ENCODE measurements at places on chromosomes 7 and 10.
A peak's percentile ranks its signal among the peaks of the same experiment; 100 is the strongest.

DNA sequence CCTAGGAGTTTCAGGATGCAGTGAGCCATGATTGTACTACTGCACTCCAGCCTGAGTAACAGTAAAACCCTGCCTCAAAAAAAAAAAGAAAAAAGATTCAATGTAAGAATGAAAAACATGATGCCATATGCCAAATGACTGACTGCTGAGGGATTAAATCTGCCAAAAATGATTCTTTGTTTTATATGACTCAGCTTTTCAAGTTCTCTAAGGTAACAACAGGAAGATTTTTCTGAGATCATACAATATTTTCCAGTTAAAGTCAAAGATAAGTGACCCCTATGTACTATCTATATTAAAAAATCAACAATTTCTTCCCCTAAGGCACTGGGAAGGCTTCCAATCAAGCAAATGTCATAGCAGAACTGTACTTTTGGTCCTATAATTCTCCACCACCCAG is 271.2 kb upstream of the IMMP2L start:
- DNase-seq, result no peak

DNA sequence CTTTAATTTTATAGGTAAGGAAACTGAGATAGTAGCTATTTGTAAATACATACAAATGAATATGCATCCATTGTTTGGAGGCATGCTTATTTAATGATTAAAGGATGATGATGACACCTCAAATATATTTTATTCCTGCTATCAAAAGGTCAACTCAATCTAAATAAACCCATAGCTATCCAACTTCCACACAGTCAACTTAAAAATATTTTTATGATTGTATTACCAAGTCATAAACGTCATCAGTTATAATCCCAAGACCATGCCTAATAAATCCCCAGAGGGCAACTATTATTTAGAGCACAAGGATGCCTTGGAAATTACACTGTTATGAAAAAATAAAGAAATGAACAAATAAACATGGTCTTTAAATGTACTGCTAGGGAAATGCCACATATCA is 102.1 kb downstream of the MPP7 start:
- DNase-seq, result no peak

- DNase-seq, result no peak
Measured at GRCh38 chr10:116779076-116779687, 36.8 kb upstream of the HSPA12A start.

DNA sequence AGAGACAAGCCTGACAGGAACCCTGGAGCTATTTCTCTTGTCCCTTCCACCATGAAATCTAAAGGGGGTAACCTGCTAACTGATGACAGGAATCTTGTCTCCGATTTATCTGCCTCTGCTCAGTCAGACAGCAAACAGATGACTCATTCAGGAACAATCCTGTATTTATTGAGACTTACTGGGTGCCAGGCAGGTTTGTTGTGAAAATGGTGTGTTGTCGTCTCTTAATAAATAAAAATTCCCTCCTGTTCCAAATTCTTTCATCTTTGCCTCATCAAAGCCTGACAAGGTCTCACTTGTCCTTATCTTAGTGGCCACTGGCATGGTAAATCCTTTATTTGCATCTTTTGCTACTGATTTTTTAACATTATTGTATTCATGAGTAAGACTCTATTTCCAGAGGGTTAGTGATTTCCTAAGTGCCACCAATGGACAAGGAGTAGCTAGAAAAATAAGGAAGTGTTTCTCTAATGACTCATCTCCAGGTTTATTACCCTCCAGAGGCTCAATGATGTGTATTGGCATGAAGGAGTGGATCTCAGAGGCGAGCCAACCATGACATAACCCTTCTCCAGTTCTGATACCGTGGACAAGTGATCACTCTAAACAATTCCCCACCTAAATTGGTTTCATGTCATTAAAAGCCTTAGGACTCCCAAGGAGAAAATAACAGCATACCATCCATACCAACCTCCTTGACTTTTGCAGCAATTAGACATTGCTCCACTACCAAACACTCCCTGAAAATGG is 724.0 kb downstream of the GRID1 start:
- DNase-seq, result no peak

DNA sequence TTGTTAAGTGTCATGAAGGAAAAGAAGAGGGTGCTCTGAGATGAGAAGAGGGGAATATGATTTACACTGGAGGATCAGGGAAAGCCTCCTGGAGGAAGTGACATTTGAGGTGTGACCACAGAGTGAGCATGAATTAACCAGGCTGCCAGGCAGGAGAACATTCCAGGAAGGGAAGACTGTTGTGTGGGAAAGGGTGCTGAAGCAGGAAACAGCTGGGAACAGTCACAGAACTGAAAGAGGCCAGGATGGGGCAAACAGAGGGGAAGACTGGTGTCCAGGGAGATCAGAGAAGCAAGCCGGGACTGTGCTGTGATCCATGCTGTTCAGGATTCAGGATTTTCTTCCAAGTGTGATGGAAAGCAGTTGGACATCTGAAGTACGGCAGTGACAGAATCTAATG is 14.9 kb downstream of the HIPK2 start:
- DNase-seq, result no peak

- DNase-seq, result no peak
Measured at GRCh38 chr10:93567277-93568104, 1.0 kb downstream of the FFAR4 start.

DNA sequence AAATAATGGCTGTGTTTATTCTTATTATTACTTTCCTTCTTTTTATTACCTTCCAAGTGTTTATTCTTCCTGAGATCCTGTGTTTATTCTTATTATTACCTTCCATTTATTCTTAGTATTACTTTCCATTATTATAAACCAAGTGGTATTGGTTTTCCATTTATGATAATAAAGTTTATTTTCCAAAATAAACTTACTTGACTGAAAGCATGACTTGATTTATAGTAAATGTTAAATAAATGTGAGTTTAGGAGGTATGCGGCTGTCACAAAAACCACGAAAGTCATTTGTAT is 20.2 kb downstream of the WIPF3 start:
- DNase-seq, result no peak

GRCh38 chr10:102648889-102649796 is 4.9 kb downstream of the TRIM8 start:
- DNase-seq, result peak; percentile 75

- no peak for DNase-seq
Measured at GRCh38 chr7:2295936-2296620, 18.2 kb downstream of the SNX8 start.

DNA sequence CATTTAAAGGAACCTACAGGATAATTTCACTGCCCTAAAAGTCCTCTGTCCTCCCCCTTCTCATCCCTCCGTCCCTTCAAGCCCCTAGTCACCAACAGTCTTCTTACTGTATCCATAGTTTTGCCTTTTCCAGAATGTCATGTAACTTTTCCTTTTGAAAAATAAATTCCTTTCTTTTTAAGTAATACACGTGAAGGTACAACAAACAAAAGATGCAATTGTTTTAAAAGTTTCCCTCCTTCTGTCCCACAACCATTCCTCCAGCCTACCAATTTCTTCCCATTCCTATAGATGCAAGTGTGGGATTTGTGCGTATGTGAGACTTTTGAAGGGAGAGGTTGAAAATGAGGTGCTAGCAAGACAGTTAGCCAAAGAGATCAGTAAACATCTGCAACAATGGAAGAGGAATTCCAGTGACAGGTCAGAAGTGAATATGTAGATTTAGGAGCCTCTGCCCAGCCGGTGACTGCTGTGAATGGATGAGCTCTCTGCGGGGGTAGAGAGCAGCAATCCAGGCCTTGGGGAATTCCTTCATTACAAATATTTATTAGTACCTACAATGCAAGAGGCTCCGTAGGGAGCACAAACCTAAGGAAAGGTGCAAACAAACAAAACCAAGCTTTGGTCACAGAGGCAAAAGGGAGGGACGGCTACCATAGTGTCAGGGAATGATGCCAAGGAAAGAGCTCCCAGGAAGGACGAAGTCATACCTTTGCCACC is 243.6 kb downstream of the SKIDA1 start:
- DNase-seq, result no peak

GRCh38 chr10:68474021-68474420 is 2.2 kb upstream of the DNA2 start:
- no peak for DNase-seq

GRCh38 chr7:105304040-105304895 is 84.5 kb downstream of the SRPK2 start:
- DNase-seq, result no peak

GRCh38 chr7:121831801-121832200 is 41.2 kb upstream of the PTPRZ1 start:
- DNase-seq, result no peak

- no peak for DNase-seq
Measured at GRCh38 chr7:151148319-151149259, 18.9 kb downstream of the GBX1 start.

DNA sequence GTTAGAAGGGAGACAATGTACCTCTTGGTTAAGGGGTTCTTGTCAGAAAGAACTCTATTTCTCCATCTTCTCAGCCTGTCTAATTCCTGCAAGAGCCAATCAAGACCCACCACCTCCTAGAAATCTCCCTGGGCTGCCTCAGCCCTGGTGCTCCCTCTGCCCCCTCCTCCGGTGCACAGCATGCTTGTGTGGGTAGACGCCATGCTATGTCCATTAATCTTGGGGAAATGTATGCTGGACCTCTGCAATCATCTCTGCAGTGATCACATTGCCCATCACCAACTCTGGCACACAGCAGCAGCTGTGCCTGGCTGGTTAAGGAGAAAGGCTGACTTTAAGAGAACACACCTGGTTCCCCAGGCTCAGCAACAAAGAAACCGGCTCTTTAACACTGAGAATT is 37.3 kb downstream of the SH3PXD2A start:
- no peak for DNase-seq

- no peak for DNase-seq
Measured at GRCh38 chr7:40507166-40507565, 372.4 kb downstream of the SUGCT start.

GRCh38 chr10:24617771-24618396 is 105.8 kb downstream of the ARHGAP21 start:
- DNase-seq, result peak; percentile 32

GRCh38 chr10:105534086-105534485 is 893.0 kb downstream of the SORCS3 start:
- DNase-seq, result no peak

DNA sequence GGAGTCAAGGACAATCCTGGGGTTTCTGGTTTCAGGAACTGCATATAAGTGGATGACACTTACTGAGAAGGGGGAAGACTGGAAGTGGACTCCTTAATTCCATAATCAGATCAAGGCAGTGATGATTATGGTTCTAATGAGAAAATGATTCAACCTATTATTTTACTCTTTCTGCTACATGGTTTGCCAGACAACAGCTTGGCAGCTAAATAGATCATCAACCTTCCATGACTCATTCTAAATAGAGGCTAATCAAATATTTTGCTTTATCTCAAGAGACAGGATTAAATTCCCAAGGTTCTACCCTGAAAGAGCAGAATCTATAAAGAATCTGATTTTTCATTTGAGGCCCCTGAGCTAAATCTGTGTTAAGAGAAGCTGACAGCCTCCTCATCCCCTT is 46.3 kb downstream of the CNNM1 start:
- no peak for DNase-seq

GRCh38 chr10:101843032-101844021 is at the start of gene KCNIP2:
TSS of gene KCNIP2 (minus strand) at chr10:101843800. CDS start at chr10:101843568, 232 bp downstream.
- no peak for DNase-seq

DNA sequence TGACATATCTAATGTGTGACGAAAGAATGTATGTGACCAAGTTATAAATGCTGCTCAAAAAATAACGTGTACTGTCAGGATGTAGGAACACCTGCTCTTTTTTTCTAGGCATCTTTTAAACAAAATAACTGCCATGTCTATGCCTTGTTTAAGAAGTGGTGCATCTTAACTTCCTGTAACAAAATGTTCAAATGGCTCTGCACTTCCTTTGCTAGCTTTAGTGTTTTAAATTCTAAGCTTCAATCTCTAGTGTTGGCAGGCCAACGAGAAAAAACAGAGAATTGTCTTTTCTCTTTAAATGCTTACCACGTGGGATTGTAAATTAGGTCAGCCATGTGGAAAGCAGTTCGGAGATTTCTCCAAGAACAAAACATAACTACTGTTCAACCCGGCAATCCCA is 14.6 kb upstream of the PDSS1 start:
- no peak for DNase-seq

DNA sequence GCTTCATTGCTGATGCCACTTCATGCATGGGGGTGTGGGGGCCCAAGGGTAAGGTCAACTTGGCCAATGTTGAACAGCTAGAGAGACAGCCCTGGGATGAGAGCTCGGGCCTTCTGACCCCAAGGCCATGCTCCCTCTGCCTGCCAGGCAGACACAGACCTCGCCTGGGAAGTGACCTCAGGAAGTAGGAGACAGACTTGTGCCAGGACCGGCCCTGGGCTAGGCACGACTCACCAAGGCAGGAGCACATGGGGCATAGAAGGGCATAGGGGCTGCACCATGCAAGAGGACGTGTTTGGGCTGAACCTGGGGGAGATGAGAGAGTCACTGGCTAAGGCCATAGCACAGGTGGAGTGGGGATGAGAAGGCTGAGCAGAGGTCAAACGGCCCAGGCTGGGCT is 27.1 kb downstream of the ZCCHC24 start:
- no peak for DNase-seq

- DNase-seq, result no peak
Measured at GRCh38 chr7:4079956-4080355, 602.1 kb upstream of the FOXK1 start.

DNA sequence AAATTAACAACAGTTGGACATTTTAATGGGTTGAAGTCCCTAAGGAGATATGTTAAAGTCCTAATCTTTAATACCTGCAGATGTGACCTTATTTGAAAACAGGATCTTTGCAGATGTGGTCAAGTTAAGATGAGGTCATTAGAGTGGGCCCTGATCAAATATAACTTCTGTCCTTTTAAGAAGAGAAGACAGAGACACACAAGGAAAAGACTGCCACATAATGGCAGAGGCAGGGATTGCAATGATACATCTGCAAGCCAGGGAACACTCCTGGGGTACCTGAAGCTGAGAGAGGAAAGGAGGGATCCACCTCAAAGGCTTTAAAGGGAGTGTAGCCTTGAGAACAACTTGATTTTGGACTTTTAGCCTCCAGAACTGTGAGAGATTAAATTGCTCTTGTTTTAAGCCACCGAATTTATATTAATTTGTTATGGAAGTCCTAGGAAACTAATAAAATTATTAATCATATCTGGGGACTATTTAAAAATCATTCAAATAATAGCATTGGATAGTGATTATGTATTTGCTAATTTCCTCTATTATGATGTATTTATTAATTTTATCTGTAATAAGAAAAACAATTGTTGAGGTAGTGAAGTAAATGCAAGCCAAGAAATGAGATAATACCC is 700.0 kb upstream of the PCDH15 start:
- DNase-seq, result peak; percentile 37

GRCh38 chr7:154406312-154406711 is 354.1 kb downstream of the DPP6 start:
- DNase-seq, result no peak

DNA sequence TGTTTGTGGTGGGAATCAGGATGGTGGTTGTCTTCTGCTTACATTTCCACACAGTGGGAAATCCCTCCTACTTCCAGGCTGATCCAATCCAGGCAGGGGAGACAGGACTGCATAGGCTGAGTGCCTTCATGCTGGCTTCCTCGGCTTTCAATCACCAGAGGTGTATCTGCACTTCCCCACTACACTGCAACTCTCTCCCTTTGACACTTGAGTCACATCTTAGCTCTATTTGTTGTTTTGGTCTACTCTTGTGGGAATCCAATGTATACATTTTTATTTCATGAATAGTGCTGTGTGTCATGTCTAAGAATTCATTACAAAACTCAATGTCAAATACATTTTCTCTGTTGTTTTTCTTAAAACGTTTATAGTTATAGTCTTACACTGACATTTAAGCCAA is 735.6 kb downstream of the XPNPEP1 start:
- no peak for DNase-seq

- DNase-seq, result no peak
Measured at GRCh38 chr7:78530351-78530750, 731.8 kb downstream of the PHTF2 start.

GRCh38 chr7:5553298-5553877 is 129.8 kb upstream of the TNRC18 start:
- DNase-seq, result no peak
